ENCODE measurements at places on chromosomes 2 and 18.
A peak's percentile ranks its signal among the peaks of the same experiment; 100 is the strongest.

DNA sequence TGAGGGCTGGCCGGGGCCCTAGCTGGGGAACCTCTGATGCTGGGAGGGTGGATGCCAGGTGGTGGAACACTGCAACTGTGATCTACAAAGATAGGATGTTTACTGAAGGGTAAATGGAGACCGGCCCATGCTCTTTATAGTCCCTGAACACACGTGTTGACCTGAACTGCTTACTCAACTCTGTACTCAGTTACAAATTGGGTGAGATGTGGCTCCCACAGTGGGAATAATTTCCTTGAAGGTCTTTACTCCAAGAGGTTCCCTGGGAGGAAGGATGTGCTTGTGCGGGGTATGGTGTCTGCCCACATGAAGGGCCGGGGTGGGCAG, 254.1 kb downstream of the PRKCE start:
- no peak for DNase-seq

DNA sequence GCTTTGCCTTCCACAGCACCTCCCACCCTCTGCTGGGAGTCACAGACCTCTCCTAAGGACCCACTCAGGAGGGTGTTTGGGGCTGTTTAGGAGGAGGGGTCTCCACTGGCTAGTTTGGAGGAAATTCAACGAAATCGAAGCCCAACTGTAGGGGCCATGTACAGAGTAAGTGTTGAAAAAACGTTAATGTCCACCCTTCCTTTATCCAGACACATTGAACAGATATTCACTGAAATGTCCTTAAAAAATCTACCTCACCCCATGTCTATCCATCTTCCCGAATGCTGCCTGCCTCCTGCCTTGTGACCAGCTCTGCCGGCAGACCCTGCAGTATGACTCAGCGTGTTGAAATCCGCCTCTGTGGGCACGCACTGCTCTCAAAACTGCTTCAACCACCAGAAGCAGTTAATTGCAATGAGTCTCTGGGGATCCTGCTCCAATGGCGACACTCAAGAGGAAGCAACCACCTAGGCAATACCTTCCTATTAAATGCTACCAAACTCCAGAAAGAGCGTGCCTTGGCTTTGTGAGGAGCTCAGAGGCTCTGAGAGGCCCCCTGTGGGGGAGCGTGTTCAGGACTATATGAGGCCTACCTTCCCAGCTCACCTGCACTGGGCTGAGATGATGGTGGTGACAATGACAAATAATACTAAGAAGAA, 61.4 kb upstream of the RTN4 start:
- no peak for DNase-seq

GRCh38 chr18:47557160-47557559, 305.7 kb upstream of the SKOR2 start:
- no peak for DNase-seq

DNA sequence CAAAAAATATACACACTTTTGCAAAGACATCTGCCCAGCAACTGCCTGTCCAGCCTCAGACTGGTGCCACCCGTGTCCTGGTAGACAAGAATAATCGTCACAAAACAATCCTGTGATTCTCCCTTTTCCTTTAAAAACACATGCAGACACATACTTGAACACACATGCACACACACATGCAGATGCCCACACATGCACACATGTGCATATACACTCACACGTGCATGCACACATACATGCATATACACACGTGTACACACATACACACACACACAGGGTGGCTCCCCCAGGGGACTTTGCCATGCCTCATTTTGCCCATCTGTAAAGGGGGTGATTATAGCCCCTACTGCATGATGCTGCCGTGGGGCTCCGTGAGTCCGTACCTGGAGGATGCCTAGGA, 24.9 kb upstream of the ALPP start:
- DNase-seq: no peak

GRCh38 chr2:2775018-2775417, 443.9 kb upstream of the MYT1L start:
- DNase-seq: no peak

DNA sequence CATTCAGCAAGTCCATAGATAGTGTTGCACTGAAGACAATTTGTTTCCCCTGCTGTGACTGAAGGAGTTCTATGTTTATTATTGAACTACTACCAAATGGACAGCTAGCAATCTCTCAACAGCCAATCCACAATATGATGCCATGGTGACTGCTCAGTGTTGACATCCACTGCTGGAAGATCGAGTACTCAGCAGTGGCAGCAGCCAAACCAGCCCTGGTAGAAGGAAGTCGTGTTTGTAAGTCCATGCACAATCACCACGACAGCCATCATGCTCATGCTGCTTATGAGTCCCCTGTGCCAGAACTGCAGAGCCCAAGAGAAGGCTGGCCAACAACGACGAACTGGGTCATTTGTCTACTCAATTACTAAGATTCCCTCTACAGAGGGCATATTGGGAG, 66.4 kb downstream of the OSR1 start:
- DNase-seq: no peak

DNA sequence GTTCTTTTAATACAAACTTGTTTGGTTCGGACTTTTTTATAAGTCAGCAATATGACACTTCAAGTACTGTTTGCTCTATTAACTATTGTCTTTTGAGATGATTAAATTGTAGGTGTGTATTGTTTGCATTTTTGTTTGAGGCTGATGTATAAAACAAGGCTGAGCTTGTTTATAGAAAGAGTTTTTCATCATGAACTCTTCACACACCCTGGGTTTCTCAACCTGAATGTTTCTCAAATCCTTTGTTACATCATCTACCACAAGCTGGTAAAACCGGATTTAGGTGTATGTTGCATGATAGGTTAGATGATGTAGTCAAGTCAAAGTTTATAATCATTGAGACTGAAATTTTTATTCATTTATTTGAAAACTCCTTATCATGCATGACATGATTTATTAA, 335.2 kb upstream of the LRATD1 start:
- no peak for DNase-seq

- DNase-seq: no peak
Measured at GRCh38 chr2:100397118-100397860, 20.2 kb downstream of the CHST10 start.

DNA sequence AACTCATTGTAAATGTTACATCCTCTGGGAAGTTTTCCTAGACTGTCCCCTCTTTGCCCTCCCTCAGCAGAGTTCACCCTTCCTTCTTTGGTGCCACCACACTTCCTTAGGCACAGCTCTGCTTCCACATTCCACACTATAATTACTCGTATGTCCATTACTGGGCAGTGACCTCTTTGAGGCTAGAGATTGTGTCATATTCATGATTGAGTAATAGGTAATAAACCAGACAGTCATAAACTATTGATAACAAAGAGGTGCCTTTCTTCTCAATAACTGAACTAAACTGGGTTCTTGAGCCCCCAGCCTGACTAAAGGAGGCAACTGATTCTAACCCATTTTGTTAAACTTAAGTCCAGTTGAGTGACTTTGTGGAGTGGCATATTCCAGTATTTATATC, 28.3 kb downstream of the MYO3B start:
- no peak for DNase-seq

DNA sequence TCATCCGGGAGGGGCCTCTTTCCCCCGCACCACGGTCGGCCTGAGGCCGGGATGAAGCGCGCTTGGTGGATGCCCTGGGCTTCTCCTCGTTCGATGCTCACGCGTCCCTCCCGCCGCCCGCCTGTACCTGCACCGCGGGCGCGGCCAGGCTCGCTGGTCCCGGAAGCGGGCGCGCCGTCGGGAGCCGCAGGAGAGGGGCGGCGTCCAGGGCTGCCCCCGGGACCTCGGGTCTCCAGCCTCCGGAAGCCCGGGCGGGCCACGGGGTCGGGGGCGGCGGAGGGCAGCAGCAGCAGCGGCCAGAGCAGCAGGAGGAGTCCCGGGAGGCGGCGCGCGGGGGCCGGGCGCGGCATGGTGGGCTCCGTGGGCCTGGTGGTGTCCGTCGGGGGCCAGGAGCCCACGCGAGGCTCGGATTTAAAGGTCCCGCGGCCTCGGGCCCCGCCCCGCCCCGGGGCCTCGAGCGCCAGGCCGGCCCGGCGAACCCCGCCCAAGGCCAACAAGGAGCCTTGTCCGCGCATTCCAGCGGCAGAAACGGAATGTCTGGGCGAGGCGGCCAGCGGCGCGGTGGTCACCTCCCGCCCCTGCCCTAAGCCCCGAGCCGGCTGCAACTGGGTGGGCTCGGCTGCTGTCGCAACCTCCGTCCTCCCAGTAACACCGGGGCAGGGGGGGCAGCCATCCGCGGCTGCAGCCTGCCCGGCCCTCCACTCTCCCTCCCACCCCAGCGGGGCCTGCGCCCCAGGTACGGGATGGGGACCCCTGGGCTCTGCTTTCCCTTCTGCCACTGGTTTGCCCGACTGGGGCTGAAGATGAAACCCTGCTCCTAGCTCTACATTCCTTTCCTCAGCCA, at the start of gene MATN3:
Gene MATN3, minus strand, starts transcription at position 387 of the 844 bp plus-strand sequence. Its CDS starts 37 bp downstream, at position 350.
- DNase-seq: no peak

DNA sequence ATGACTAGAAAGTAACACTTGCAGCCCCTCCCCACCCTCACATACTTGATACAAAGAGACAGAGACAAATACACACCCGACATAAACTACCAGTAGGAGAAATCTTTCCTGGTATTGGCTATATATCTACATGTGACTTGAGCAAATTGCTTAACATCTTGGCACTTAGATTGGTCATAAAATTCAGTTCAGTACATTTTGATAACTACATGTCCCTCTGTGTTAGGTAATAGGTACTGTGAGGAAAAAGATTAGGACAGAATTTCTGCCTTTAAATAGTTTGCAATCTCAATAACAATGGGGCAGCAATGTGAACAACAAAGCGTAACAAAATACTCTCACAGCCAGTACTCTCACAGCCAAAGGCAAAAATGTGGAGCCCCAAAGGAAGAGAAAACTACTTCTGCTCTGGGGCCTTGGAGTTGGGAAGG, 670.0 kb upstream of the ACVR2A start:
- no peak for DNase-seq

GRCh38 chr2:240232961-240233884, 92.8 kb upstream of the OTOS start:
- peak; percentile 71 for DNase-seq

DNA sequence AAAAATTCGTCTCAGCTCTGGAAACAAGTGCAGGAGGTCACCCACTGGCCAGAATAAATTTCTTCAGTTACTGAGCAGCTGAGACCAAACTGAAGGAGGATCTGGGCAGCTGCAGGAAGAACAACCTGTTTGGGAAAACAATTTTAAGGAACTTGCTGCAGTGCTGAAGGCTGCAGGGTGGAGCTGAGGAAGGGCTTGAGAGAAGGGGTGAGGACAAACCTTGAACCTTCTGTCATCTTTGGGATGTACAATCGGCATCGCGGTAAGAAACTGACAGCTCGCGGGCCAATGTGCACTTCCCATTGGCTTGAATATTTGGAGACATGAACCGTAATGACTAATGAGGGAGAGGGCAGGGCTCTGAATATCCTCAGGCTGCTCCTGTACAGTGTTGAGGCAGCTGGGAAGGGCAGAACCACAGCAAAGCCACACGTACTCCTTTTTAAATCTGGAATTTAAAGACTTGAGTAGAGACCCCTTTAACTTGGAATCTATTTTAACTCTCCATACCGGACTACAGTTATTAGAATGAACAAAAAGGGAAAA, 90.3 kb downstream of the TACR1 start:
- no peak for DNase-seq

GRCh38 chr18:48843162-48843561, 107.6 kb downstream of the SMAD7 start:
- no peak for DNase-seq

GRCh38 chr2:160931531-160931930, 228.7 kb upstream of the TANK start:
- DNase-seq: no peak

GRCh38 chr2:191478799-191479679, 198.9 kb upstream of the NABP1 start:
- DNase-seq: no peak

GRCh38 chr2:36677996-36678605, 18.4 kb upstream of the VIT start:
- no peak for DNase-seq

DNA sequence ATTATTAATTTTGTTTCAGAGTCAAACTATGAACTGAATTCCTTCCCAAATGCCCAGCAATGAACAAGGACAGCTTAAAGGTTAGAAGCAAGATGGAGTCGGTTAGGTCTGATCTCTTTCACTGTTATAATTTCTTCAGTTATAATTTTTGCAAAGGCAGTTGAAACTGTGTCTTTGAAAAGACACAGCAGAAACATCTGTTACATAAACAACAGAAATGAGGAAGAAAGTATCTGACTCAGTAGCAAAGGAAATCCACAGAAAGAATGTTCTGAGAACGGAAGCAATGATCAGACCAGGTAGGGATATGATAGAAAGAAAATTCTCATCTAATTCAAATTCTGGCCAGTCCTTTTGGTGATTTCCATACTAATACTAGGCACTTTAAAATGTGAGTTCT, 5.2 kb upstream of the RMC1 start:
- no peak for DNase-seq

DNA sequence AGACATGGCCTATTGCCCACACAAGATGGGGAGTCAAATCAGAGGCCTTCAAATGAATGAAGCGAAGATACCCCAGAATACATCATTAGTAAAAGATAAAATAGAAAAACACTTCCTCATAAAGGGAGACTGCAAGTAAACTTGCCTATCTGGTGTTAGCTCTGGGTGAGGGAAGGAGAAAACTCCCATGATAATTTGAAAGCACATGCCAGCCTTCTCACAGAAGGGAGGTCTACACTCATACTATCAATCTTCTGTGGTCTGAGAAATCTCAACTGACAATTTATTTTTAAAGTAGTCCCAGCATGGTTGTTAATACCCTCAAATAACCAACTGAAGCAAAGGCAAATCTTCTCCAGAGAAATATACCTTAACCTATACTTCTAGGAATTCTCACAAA, 75.4 kb downstream of the EXOC6B start:
- DNase-seq: no peak

GRCh38 chr2:239500574-239501550, 100.0 kb upstream of the HDAC4 start:
- no peak for DNase-seq

DNA sequence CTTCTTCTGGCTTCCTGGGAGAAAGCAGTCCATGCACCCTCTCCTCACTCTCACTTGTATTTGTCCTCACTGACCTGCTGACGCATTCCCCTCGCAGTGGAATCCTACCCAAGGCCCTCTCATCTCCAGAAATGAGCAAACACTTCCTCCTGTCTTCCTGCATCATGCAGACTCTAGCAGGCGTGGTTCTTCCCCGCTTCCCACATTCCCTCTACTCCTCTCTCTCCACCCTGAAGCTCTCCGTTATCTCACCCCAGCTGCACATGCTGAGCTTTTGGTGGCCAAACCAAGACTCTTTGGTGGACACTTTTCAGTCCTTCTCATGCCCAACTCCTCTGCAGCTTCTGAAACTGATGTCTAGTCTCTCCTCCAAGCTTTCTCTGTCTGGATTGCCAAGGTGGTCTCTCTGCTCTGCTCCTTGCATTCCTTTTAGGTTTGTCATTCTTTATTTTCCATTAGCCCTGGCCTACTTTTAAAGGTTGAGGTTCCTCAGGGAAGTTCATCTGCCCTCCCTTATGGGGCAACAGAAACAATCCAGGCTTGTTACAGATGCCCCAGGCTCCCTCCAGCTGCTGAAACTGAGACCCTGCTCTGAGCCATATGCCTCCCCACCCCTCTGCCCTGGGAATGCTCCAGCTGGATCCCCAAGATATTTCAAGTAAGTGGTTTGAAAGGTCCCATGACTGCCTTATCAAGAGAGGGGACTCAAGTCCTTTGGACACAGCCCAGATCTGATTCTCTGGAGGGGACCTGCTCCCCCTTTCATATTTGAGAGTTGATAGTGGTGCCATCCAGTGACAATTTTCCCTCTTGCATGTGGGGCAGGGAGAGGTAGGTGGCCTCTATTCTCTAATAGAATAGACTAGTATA, 835 bp upstream of the IL18RAP start:
- no peak for DNase-seq

All from hindlimb muscle (tissue), 1 donor.